ENCODE measurements at places on chromosomes 5 and 9.

DNA sequence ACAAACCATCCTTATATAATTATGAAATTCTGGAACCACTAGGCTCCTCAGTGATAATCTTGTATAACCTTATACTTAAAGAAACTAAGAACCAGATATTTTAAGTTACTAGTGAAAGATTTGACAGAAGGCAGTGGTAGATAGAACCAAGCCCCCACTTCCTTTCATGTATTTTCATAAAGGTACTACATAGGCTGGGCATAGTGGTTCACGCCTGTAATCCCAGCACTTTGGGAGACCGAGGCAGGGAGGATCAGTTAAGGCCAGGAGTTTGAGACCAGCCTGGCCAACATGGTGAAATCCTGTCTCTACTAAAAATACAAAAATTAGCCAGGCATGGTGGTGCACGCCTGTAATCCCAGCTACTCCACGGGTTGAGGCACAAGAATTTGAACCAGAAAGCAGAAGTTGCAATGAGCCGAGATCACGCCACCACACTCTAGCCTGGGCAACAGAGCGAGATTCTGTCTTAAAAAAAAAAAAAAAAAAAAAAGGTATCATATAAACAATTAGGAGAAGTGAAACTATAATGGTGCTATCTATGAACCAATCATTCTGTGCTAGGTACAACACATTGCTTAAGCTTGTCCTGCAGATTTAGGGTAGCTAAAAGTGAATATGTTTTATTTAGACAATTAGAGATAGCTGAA lies 27.9 kb upstream of the DTWD2 start:
- no peak for DNase-seq

- no peak for DNase-seq
These were observed 6.1 kb downstream of the BASP1 start for GRCh38 chr5:17223367-17224185.

GRCh38 chr5:157286761-157287211 lies 20.9 kb downstream of the CYFIP2 start:
- no peak for DNase-seq

GRCh38 chr5:59051951-59052350 lies 469.1 kb downstream of the RAB3C start:
- DNase-seq: no peak

- no peak for DNase-seq
These were observed 167.7 kb downstream of the GRIA1 start for GRCh38 chr5:153658149-153658548.

DNA sequence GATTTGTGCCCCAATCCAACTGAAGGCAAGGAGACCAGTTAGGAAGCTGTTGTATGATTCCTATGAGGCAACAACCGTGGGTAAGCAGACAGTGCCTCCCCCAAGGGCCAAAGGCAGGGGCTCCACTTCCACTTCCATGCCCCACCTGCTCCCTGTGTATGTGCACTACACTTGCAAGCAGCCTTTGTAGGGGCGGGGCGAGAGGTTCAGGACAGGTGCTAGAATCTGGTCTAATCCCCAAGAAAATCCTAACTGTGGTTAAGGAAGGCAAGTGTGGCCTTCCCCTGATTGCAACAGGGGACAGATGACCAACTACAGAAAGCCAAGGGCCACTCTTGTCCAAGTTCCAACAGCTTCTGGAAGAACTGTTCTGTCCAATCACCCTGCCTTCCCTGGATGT lies 41.7 kb downstream of the B4GALT1 start:
- DNase-seq: no peak

GRCh38 chr9:2083479-2083878 lies 68.3 kb downstream of the SMARCA2 start:
- no peak for DNase-seq

- DNase-seq: no peak
These were observed 7.0 kb upstream of the NMUR2 start for GRCh38 chr5:152412129-152412528.

GRCh38 chr5:104573949-104574709 lies 1011.5 kb upstream of the NUDT12 start:
- DNase-seq: no peak

DNA sequence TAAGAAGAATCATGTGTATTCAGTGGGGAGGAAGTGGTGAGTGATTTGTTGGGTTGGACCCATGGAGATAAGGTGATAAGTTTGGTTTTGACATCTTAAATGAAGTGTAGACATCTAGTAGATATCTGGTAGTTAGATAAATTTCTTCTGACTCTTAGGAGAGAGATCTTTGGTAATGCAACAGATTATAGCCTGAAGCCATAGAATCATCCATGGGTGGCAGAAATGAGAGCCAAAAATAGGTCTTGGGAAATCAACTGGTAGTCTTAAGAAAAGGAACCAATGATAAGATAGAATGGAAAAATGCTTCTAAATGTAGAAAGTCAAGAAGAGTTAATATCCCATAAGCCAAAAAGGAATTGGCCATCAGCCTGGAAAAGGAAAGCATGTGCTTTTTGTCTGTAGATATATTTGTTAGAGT lies 532.7 kb upstream of the GRAMD2B start:
- DNase-seq: no peak

DNA sequence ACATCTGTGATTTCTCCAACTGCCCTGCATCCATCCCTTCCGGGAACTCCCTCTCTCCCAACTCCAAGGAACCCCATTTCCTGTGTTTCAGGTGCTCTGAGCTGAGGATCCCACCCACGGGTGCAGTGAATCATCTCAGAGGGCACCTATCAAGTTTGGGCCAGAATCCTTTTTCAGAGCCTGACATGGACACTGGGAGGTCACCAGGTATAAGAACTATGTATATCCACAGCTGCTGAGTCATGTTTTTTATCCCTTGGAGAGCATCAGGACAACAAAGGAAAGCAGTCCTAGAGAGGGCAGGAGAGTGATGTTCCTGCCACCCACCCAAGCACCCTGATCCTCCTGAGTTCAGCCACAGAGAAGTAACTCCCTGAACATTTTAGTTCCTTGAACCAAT lies 3.8 kb downstream of the MED27 start:
- no peak for DNase-seq

- no peak for DNase-seq
These were observed 21.0 kb upstream of the ANP32B start for GRCh38 chr9:97962136-97962535.

DNA sequence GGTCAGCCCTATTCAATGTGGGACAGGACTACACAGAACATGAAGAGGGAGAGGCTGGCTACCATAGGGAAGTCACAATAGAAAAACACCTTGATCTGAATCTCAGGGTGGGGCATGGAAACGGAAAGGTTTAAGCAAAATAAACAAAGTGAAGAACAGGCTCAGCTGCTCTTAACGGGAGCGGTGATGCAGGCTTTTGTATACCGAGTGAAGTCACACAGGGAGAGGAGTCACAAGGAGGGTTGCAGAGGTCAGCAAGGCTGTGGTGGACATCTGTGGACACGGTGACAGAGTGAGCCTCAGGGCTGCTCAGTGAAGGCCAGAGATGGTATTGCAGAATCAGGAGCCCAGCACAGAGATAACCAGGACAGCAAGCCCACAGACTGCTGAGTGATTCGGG lies 30.6 kb upstream of the SEMA4D start:
- no peak for DNase-seq

- no peak for DNase-seq
These were observed 19.8 kb upstream of the SLC9A3 start for GRCh38 chr5:543755-544674.

- no peak for DNase-seq
These were observed 648.6 kb downstream of the SEMA5A start for GRCh38 chr5:8897316-8897715.

- DNase-seq: no peak
These were observed 1397.8 kb downstream of the PTPRD start for GRCh38 chr9:9215050-9215449.

- DNase-seq: no peak
These were observed 15.7 kb downstream of the PTPN3 start for GRCh38 chr9:109482391-109482916.

GRCh38 chr9:134307674-134308638 lies 18.3 kb upstream of the RXRA start:
- no peak for DNase-seq

DNA sequence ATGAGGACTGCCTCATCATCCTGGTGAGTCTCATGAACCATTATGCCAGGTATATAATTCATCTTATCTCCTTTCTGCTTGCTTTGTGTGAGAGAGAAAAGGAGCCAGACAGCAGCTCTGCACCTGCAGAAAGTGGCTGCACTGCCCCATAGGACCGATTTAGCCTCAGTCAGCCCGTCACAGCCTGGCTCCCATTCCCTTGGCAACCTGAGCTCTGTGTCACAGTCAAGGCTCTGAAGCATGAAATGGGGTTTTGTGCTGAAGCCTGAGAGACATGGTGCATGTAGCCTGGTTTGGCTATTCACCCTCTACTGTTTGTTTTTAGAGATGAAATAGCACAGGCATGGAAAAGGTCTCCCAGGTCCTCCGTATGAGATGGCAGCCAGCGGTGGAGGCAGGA lies 198.3 kb downstream of the KCTD16 start:
- no peak for DNase-seq

GRCh38 chr9:24961762-24962161 lies 416.1 kb upstream of the IZUMO3 start:
- no peak for DNase-seq

GRCh38 chr9:99121604-99122003 lies 16.7 kb downstream of the TGFBR1 start:
- DNase-seq: no peak

DNA sequence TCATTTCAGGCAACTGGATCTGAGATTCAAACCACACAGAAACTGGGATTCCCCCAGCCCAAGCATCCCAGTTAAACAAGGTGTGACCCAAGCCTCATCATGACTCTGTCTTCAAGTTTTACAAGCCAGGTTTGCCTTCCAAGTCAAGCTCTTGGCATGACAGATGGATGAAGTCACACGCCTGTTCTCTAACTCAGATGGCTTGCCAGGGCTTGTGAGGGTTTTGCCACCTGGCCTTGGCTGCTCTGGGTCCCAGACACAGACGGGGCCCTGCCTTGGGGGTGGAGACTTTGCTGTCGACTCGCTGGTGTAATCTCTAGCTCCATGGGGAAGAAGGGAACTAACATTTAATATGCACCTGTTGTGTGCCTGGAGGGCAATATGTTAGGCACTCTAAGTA lies 95.8 kb upstream of the RARS1 start:
- no peak for DNase-seq

DNA sequence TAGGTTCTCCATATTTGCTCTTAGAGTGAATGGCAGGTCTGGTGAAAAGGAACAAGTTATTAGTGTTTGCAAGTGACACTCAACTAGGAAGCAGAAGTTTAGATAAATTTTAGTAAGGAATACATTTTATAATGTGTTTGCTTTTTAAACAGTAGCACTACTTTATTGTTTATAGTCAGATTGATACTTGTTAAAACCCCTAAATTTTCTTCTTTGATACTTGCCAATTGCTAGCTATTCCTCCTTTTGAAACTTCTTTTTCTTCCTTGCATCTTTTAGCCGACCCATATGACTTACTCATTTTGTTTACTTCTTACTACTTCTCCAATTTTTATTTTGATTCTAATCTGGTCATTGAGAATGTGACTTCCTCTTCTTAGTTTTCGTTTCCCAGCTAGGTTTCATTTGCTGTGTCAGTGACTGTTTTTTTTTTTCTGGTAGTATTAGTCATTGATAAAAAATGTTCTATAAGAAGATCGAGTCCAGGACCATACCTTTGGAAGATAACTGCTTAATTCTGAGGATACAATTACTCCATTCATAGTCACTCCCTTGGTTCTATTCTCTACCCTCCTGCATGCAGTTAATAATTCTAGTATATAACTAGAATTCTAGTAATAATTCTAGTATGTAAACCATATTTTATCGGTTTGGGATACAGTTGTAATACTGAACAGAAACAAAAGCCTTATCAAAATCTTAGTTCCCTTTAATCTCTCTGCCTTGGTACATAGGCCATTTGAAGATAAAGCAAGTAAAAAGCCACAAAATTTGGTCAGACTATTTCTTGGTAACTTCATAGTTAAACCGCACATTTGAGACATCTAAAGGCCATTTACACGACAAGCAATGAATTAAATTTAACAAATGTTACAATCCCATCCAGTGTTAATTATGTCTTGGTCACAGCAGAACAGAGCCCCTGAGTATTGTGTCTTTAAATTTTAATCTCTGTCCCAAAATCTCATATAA lies 2.8 kb upstream of the RICTOR start:
- no peak for DNase-seq

- peak; percentile 50 for DNase-seq
These were observed 156.0 kb upstream of the CDKN2B start for GRCh38 chr9:22165144-22165543.

GRCh38 chr5:10894445-10895054 lies 133.5 kb upstream of the DAP start:
- no peak for DNase-seq

GRCh38 chr5:179504600-179505396 lies 45.6 kb upstream of the RUFY1 start:
- no peak for DNase-seq

- no peak for DNase-seq
These were observed 55.7 kb downstream of the VCAN start for GRCh38 chr5:83527221-83527620.

DNA sequence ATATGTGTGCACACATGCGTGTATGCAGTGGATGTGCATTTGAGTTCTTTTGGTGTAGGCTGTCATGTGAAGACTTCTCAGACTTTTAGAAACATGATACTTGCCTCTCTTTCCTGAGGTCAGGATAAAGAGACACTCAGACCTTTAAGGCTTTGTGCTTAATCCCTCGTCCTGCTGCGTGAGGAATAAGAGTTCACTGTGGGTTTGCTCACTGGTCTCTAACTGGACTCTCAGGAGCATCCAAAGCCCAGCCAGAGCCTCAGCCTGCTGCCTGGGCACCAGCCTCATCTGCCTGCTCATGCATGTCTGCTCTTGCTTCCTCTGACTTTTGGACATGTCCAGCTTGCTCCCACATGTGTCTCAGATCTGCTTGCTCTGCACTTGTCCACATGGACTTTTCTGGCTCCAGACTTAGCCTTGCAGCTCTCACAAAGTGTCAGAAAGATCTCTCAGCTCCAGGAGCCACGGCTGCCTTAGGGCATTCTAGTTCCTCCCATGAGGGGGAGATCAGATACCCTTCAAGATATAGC lies 65.1 kb upstream of the ZNF366 start:
- peak; percentile 4 for DNase-seq

GRCh38 chr5:60597572-60598320 lies 102.2 kb downstream of the DEPDC1B start:
- no peak for DNase-seq

GRCh38 chr5:142617416-142618129 lies 68.3 kb downstream of the FGF1 start:
- no peak for DNase-seq

GRCh38 chr9:133825555-133826218 lies 87.5 kb upstream of the SARDH start:
- no peak for DNase-seq

DNA sequence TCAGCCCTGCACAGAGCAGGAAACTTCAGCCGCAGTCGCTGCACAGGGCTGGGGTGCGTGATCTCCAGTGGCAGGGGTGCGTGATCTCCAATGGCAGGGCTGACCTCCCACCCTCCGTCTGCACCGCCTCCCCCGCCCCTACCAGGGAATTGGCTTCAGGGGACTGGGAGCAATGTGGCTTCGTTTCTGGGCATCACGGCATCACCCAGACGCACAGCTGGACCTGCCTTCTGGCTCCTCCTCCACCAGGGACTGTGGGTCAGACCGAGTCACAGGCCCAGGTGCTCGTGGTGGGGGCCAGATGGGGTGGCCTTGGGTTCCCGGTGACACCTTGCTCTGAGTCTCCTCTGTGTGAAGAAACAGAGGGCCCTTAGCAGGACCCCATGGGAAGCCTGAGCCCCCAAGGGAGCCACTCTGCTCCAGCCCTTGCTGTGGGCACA lies 51.1 kb downstream of the AHRR start:
- no peak for DNase-seq

GRCh38 chr5:80357671-80358070 lies 37.9 kb downstream of the SPZ1 start:
- DNase-seq: no peak

GRCh38 chr9:22389271-22389670 lies 57.4 kb upstream of the DMRTA1 start:
- DNase-seq: no peak
